ENCODE measurements at places on chromosomes 1 and 21.

- no peak for DNase-seq
These were observed 943 bp downstream of the ERRFI1 start for GRCh38 chr1:8025061-8025670.

GRCh38 chr1:27179379-27179778 lies 24.5 kb upstream of the SLC9A1 start:
- peak; percentile 30 for DNase-seq

DNA sequence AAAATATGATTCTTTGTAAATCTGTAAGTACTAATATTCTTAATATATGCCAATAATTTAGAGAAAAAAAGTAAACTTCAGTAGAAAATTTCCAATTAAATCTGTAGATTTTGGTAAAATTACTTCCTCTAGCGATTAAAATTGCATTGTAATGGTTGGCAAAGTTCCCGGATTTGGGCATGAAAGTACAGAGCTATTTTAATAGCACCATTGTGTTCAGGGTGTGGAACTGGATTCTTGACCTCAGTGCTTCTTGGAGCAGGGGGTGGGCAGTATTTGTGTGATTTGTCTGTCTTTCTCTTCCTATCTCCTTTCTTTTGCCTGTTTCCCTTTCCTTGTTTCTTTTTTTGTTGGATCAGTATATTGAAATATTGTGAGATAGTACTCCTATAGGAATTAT lies 72.1 kb downstream of the DNM3 start:
- peak; percentile 17 for DNase-seq

DNA sequence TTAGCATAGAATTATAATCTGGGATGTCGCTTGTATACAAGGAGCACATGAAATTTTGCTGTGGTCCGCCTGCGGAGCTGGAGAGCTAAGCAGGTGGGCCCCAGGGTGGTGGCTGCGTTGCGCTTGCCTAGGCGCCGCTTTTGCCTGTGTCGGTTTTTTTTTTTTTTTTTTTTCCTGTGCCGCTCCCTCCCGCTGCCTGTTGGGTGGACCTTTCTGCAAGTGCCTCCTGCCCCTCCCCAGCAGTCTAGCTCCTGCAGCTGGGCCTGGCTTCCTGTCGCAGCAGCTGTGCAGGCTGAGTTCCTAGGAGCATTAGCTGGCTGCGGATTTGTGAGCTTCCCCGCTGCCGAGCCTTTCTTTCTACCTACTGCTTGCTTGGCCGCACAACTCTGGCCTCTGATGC lies 20.6 kb downstream of the PYHIN1 start:
- no peak for DNase-seq

- DNase-seq: no peak
These were observed 52.5 kb downstream of the ERI3 start for GRCh38 chr1:44302541-44302940.

DNA sequence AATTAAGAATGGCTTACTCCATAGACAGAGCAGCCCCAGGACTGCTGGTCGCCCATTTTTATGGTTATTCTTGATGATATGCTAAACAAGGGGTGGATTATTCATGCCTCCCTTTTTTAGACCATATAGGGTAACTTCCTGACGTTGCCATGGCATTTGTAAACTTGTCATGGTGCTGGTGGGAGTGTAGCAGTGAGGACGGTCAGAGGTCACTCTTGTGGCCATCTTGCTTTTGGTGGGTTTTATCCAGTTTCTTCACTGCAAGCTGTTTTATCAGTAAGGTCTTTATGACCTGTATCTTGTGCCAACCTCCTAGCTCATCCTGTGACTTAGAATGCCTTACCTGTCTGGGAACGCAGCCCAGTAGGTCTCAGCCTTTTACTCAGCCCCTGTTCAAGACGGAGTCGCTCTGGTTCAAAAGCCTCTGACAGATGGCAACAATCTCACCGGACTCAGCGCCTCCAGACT lies 5.2 kb upstream of the AGPAT3 start:
- no peak for DNase-seq

GRCh38 chr1:14974361-14974760 lies 179.2 kb upstream of the TMEM51 start:
- DNase-seq: peak; percentile 53

GRCh38 chr1:232965124-232965911 lies 14.9 kb downstream of the NTPCR start:
- no peak for DNase-seq

DNA sequence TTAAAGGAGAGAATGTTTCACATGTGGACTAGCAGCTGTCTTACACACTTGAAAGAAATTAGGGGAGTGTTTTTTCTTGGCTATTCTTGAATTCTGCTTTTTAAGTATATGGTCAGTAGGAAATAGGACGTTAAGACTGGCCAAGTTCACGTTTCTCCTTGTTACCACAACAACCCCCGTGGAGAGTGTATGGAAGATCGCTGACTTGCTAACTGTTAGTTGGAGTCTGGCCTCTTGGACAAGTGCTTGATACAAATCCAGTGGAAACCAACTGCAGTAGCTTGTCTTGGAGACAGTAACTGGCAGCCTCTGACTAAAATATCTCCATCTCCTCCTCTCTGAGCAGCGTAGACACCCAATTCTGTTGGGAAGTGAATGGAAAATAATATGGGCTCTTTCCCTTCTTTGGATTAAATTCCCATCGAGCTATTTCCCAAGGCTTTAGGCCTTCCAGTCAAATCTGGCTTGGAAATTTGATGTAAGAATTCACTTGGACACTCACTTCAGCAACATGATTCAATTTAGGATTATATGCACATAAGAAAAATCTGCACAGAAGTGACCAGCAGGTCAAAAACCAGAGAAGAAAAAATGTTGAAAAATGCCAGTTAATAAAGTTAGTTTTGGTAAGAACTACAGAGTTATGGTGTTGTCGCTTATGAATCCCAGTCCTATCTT lies 3.6 kb upstream of the NFIA start:
- DNase-seq: no peak

- no peak for DNase-seq
These were observed 1.1 kb upstream of the DMBX1 start for GRCh38 chr1:46488343-46489168.

DNA sequence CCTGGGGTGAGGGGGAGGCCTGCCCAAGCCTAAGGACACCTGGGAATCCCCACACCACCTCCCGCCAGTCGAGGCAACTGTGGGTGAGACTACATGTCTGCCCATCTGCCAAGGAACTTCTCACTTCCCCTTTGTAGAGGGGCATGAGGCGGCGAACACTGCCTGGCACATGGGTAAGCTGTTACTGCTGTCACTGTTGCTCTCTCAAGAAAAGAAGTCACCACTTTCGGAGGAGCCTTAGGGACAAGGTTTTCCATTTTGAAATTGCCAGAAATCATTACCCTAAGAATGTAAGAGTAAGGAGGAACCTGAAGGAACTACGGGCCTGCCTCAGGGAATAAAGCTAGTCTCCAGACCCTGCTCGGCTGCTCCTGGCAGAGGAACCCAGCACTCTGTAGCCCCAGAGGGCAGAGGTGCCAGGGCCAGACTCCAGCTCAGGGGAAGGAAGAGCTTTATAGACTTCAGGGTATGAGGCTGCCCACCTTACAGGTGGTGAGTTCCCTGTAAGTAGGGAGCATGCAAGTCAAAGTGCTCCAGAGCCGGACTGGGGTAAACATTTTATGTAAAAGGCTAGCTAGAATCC lies 23.3 kb downstream of the SLC2A1 start:
- DNase-seq: no peak

DNA sequence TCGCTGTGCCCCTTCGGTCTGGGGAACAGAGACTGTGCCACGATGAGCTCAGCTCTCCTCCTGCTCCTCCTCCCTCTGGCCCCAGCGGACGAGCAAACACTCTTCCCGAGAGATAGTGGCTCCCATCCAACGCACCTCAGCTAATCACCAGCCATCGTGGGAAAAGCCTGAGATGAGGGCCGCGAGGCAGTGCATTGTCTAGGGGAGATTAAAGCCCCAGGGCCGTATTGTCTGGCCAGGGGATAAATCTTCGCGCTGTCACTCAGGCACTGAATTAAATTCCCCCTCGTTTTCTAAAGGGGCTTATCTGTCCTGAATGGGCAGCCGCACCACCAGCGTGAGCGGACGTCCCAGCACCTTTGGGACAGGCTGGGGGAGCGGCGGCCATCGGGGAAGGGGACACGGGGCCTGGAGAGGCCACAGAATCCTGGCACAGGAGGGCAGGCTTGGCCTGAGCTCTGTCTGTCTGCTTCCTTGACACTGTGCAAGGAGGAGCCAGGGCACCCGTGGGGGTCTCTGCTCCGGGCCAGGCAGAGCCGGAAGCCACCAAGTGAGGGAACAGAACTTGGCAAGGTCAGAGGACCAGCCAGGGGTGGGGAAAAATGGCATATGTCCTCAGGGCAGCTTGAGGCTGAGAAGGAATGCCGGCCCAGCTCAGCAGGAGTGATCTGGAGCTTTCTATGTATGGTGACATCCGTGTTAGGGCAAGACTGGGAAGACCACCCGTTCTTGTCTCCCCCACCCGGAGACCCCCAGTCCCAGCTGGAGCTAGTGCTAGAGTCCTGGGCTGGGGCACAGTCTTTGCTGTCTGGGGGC lies 32.3 kb downstream of the PRDM16 start:
- DNase-seq: no peak
